PC-3 (cell line): ENCODE measurements at places on chromosomes 7 and 10. TPM values are rescaled to one million over a fixed set of nuclear protein-coding genes. Genes with fewer than 3 reads are reported as not detected.

Gene KIAA1217
- 14.2 and 16.0 TPM in 2 replicates for total RNA-seq

Gene ZNF518A
- total RNA-seq: 0.69 TPM in 2 replicates

Gene DGKI
- total RNA-seq: 0.52 TPM in 1 of 2 replicates, not detected in the other

Gene LIPN
- total RNA-seq: not detected in 2 replicates

Gene SLIT1
- not detected in 2 replicates for total RNA-seq

Gene EEF1AKMT2
- 18.2 and 19.6 TPM in 2 replicates for total RNA-seq

Gene LBX1
- total RNA-seq: not detected in 2 replicates

DNA sequence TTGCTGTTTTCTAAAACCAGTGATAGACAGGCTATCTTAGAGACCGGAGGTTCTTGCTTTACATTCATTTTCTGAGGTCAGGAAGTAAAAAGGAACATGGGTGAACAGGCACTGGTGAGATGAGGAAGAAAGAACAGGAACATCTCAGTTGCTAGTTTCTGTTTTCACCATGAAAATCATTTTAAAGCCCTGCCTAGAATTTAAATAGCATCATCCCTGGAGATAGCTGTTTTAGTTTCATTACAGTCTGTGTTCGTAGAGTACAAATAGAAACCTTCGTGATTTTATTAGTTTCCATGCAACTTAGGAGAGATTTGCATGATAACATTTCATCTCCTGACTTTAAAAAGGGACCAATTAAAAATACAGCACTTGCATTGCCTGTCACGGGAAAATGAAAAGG, 14.7 kb downstream of the KCNMA1 start:
- no peak for DNase-seq

DNA sequence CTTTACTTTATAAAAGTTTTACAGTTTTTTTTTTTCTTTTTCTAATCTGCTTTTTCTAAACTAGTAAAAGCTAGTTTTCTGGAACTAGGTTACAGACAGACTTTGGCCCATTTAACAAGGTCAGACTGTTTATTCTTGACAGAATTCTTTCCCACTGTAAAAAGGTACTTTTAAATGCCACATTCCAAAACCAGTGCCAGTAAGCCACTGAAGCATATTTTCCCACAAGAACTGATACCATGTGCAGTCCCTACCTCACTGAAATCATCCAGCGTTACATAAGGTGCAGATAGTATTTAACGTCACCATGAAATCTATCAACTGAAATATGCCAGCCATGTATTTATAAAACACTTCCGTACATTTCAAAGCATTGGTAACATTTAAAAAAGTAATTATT, 121.6 kb downstream of the CDK6 start:
- no peak for DNase-seq

DNA sequence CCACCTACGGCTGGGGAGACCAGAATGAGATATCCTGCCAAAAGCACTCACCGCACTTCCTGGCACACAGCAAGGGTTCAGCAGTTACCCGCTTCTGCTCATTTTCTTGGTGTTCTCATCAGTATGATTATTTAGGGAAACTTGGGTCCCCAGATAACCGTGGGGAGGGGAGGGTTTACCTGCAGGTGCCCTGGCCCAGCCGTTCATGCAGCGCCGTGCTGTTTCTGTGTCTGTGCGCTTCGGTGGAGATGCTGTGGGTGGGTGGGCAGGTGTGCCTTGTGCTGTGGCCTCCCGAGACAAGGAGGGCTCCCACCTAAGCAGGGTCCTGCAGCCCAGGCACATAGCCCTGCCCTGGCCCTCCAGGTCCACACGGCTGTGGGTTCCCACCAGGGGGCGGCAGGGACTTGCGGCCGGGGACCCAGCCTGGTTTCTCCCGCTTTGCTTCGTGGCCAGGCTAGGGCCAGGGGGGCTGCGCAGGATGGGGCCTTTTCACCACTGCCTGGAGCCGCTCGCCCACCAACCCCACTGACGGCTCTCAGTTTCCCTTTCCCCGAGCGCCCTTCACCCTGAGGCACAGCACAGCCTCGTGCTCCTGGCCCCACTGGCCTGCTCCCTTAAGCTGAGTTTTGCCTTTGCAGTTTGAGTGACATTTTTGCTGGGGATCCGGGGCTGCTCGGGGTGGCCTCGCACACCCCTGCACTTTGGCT, 78.5 kb downstream of the LHPP start:
- peak; percentile 24 for DNase-seq

- no peak for DNase-seq
Measured at GRCh38 chr10:21406595-21407193, 118.8 kb downstream of the SKIDA1 start.

- DNase-seq: no peak
Measured at GRCh38 chr7:30663414-30663813, 18.8 kb downstream of the CRHR2 start.

- peak; percentile 50 for DNase-seq
Measured at GRCh38 chr10:119657725-119658124, 6.5 kb downstream of the BAG3 start.

GRCh38 chr7:11235491-11235890, 261.8 kb downstream of the PHF14 start:
- DNase-seq: no peak

GRCh38 chr7:10643545-10643944, 330.1 kb upstream of the PHF14 start:
- DNase-seq: no peak

- DNase-seq: peak; percentile 53
Measured at GRCh38 chr10:114681542-114681941, 23.5 kb upstream of the ABLIM1 start.

GRCh38 chr10:12045596-12045995, 3.0 kb upstream of the UPF2 start:
- no peak for DNase-seq

DNA sequence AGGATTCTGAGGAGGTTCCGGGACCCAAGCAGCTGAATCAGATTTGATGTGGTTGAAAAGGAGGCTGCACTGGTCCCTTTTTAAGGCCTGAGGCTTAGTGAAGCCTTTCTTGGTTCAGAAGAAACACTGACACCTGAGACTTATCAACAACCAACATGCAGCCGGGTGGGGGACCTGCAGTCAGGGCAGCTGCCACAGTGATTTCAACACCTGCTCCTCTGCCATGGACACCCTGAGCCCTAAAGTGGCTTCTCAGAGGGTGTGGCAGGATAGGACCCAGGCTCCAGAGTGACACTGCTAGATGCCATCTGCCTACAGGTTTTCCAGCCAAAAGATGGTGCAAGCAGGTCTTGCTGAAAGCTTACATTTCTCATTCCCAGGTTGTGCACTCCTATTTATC, 99.3 kb downstream of the COL13A1 start:
- no peak for DNase-seq
